D721Med (cell line): ENCODE measurements at places on chromosomes 2 and 18.

- no peak for DNase-seq
Observed at GRCh38 chr18:44411976-44412375, 268.7 kb upstream of the SETBP1 start.

DNA sequence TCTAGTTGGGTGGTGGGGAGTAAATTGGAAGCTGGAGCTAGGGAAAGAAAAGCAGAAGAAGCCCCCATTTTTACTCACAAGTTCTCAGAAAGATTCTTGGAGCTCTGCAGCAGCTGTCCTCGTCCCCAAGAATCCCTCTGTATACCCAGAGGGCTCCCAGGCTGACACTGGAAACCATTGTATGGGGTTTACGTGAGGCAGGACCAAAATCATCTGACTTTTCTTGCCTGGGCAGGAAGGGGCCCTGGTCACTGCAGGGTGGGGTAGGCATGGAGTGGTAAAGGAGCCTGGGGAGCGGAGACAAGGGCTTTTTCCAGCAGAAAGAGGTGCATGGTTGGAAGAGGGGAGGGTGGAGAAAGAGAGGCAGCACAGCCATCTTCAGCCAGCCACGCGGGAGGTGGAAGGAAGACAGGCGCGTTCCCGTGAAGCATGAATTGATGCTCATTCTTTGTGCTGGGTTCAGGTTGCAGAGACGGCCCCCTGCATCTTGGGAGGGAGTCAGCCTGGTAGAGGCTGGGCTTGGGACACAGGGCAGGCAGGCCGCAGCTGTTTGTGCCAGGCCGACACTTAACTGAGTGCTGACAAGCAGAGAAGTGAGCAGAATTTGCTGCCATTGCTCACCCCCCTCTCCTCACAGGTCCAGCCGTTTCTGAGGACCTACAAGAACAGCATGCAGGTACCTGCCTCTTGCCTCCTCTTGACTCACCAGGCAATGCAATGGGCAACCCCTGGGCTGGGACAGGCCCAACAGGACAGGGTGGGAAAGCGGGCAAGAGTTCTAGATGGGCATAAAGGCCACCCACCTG lies 94.8 kb downstream of the PLB1 start:
- no peak for DNase-seq

DNA sequence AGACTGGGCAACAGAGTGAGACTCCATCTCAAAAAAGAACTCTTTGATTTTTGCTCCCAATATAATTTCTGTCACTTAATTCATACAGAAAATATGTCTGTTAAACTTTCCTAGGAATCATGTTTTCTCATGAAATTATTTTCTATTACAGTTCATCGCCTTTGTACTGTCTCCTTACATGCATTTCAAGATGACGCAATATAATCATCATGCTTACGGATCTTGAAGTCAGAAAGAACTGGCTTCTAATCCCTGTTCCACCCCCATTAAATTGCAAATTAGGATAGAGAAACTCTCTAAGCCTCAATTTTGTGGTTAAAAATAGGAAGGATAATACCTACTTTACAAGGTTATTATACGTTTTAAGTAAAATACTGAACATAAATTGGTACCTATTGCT lies 467.6 kb upstream of the SMIM21 start:
- no peak for DNase-seq

- no peak for DNase-seq
Observed at GRCh38 chr18:12606592-12607315, 51.2 kb downstream of the SPIRE1 start.

DNA sequence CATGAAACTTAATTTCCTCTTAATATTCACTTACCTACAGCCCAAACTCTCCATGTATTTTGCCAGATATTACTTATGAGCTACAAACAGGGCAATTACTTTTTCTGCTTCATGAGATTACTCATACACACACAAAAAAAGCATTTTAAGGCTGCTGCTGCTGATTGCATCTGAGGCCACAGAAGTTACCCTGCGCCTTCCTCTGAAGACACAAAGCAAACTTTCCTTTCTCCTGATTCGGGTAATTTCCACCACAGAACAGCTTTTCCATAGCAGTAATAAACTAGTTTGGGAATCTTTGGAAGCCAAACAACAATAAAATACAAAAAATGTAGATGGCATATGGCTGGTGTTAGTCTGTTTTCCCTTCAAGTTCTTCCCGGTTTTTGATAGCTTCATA lies 6.2 kb downstream of the TTC32 start:
- DNase-seq, result no peak

- no peak for DNase-seq
Observed at GRCh38 chr18:12858991-12859390, 25.0 kb downstream of the PTPN2 start.

- DNase-seq, result no peak
Observed at GRCh38 chr2:121596221-121597080, 52.8 kb downstream of the CLASP1 start.

- DNase-seq, result no peak
Observed at GRCh38 chr18:78859686-78860085, 119.9 kb upstream of the SALL3 start.

GRCh38 chr2:109525836-109526235 lies 87.9 kb downstream of the SEPTIN10 start:
- no peak for DNase-seq

DNA sequence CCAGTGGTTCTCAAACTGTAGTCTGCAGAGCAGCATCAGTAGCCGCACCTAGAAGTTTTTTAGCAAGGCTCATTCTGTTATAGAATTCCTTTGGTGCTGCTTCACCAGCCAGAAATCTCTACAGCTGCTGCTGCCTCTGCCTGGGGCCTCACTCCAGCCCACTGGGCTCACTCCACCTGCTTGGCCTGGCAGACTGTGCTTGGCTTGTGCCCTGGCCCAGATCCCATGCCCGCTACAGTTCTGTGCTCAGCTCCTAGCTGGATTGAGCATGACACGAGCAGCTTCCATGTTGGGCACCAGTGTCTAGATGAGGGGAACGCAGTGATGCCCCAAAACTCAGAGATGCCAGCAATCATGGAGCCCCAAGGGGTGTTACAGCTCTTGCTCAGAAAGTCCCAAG lies 22.6 kb downstream of the MAPK4 start:
- no peak for DNase-seq
